Kidney capillary endothelial cell (primary cell): ENCODE measurements at places on chromosomes 2 and 18.

DNA sequence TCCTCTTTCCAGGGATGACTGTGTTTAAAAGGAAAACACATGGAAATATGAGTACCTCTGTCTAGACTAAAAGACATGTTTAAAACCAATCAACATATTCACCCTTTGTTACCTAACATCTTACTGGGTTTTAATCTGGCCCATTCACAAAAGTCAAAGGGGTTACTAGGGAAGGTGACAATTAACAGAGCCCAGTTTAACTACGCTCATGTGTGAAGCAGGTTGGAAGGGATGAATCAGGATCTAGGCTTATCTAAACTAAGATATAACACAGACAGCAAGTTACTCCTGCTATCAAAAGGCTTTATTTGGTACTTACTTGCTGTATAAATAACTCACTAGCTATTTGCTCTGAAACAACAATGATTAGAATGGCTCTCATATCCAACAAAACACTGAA, 337.0 kb downstream of the NCKAP5 start:
- DNase-seq = no peak

DNA sequence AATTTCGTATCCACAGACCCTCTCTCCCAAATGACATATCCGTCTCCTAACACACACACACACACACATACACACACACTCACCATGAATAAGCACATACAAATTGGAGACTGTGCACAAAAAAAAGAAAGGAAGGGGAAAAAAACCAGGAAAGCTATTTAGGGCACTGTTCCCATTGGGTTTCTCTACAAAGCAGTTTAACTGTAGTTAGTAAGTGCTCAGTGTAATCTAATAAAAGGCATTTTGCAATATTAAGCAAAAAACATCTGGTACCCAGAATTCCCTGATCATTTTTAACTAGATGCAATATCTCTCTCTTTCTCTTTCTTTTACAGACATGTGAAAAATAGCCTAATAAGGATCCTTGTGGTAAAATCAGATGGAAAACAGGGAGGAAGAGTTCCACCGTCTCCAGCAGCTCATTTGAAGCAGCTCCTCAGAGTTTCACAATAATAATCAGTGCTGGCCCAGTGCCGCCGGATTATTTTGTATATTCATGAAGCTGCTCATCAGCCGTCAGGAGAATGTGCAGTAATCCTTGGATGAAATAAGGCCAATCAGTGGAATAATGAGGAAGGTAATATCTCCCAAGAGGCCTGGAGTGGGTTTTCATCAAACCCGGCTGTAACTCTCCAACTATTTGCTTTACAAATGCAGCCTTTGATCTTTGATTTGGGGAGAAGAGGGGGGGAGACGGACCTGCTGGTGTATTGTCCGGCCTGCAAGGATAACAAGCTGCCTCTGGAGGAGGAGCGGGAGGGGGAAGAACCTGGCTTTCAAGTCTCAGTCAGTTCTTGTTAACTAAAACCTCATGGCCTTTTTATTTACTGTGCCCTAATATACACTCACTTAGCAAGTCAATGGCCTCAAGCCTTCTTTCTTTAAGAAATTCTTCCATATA, 227.6 kb upstream of the SMIM21 start:
- DNase-seq = no peak

- DNase-seq = no peak
These were observed 185.0 kb downstream of the UXS1 start for GRCh38 chr2:106009096-106009495.

DNA sequence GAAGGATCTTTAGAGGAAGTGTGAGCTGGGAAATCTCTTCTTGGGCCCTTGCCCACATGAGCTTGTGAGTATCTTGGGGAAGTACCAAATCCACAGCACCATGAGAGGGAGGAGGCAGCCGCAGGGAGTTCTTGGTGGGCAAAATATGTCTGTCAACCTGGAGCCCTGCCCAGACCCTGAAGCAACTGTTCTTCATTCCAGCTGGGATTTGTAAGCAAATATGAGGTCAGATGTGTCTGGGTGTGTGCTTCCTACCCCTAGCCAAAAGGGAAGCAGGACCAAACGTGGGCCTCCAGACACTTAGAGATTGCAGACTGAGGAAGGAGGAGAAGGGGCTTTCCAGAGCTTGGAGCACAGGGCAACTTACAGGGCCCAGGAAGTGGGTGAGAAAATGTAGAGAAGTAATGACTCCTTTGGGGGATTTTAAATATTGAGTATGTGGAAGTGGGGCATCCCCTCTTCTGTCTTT, 41.9 kb downstream of the TMEM247 start:
- no peak for DNase-seq

DNA sequence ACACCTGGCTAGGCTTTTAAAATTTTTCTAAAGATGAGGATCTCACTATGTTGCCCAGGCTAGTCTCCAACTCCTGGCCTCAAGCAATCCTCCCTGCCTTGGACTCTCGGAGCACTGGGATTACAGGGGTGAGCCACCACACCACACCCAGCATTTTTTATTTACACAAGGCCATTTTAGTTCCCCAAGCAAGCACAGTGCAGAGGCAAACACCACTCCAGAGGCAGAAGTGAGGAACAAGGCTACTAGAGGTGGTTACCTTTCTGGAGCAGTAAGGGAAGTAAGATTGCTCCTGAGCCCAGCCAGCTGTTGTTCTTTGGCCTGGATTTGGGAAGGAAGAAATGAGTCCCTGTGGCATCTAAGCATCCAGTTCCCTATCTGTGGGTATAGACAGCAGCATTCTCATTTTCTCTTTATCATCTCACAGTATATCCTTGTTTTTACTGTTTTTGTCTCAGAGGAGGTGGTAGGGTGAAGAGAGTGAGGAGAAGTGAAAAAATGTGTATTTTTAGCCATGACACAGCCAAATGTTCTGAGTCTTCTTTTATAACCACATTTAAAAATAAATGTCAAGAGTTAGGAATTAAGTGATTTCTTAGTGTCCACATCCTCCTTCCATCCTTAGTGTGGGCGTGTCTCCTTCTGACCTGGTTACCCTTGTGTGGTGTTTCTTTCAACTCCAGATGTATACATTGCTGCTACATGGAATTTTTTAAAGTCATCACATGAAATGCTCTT, 10.5 kb upstream of the TTC39C start:
- DNase-seq = no peak

GRCh38 chr2:43136876-43137275, 89.5 kb downstream of the ZFP36L2 start:
- no peak for DNase-seq

- DNase-seq = no peak
These were observed 91.6 kb downstream of the TTC27 start for GRCh38 chr2:32719430-32719829.

DNA sequence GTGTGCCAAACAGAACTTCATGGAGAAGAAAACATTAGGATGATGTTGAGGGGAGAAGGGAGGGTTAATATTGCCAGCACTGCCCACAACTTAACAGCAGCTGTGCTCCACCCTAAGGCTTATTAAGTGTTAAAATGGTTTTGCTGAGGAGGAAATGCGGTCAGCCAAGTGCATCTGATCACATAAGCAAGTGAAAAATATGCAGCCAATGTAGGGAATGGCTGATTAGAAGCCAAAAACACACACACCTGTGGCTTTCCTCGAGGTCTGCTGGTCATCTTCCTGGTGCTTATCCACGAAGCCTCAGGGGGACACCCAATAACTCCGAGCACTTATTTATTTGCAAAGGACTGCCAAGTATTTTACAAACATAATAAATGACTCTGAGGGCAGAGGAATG, 66.3 kb upstream of the GPR45 start:
- DNase-seq = no peak

- no peak for DNase-seq
These were observed 199.4 kb downstream of the CYRIA start for GRCh38 chr2:16466133-16466820.

GRCh38 chr2:33268246-33268831, 208.1 kb upstream of the RASGRP3 start:
- DNase-seq = no peak

DNA sequence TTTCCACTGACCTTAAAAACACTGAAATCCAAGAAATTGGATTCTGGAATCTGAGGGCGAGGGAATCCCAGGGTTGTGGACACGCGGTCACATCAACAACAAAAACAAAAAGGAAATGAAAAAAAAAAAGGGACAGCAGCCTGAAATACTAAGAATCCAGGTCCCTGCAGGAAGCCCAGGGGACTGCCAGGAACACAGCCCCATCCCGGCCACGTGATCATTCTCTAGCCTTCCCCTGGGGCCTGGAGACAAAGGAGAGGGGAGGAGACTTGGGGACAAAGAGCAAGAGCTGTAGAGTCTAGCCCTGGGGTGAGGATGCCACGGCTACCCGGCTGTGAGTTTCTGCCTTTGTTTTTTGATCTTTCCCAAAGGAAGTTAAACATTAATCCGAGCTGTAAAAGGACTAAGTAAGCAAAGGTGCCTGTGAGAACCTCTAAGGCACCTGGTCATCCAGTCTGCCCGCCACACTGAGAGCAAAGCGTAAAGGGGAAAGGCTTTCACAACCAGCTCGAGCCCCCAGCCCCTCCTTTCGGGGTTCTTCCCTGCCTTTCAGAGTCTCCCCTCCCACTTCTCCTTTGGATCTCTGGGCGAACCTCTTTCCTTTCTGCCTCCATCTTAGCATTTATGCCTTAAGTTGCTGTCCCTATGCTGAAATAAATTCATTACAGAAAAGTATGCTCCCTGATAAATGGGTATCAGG, 57.9 kb upstream of the MSH2 start:
- peak; percentile 90 for DNase-seq

- DNase-seq = no peak
These were observed 83.9 kb downstream of the MARCO start for GRCh38 chr2:119025762-119026351.

- DNase-seq = no peak
These were observed 72.7 kb downstream of the CLIP4 start for GRCh38 chr2:29187926-29188325.
